ENCODE measurements at places on chromosomes 12 and 14. TPM values are rescaled to one million over a fixed set of nuclear protein-coding genes. Genes with fewer than 3 reads are reported as not detected.

DNA sequence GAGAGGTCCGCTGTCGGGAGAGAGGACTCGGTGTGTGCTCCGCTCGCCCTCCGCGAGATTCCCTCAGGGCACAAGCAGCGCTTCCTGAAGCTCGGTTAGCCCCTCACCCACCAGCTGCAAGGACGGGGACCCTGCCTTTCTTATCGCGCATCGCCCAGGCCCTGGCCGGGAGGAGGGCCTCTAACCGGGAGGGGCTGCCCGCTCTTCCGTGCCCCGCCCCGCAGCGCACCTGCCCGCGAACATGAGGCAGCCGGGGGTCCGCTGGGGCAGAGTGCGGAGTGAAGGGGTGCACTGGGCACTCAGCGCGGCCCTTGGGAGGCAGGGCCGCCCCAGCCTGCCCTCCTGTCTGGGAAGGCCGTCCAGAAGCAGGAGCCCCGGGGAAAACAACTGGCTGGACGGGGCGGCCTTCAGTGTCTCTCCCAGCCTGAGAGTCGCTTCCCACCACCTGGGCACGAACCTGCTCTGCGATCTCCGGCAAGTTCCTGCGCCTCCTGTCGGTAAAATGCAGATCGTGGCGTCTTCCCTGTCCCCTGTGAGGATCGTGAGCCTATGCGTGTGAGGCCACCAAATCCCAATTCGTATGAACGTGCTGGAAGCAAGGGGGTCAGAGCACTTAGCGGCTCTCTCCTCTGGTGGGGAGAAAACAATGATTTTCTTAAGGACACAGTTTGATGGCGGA, 28.0 kb upstream of the ADIPOR2 start:
- H3K27ac ChIP-seq, result peak overlapping the region; percentile 89

DNA sequence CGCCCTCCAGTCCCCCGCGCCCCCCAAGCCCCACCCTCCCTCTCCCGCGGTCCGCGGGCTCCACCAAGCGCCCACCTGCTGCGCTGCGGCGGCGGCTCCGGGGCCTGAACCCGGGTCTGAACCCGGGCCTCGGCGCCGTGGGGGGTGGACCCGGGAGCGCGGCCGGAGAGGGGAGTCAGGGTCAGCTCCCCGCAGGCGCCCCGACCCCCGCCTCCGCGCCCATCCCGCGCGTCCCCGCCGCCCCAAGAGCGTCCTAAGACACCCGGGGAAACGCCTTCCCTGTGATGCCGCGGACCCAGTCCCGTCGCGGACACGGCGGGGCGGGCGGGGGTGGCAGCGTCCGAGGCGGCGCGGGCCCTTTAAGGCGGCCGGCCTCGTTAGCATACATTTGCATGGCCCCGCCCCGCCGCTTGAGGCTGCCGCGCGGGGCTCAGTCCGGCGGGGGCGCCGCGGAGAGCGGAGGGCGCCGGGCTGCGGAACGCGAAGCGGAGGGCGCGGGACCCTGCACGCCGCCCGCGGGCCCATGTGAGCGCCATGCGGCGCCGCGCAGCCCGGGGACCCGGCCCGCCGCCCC, at the start of gene MMP17:
Gene MMP17, plus strand, starts transcription at position 433 of the 574 bp plus-strand sequence. Its CDS starts 102 bp downstream, at position 535.
- no peak within 1 kb of the TSS for H3K27ac ChIP-seq
- no peaks in the 10 kb centered on the region for H3K36me3 ChIP-seq
- H3K4me3 ChIP-seq, result peak within 1 kb of the TSS; percentile 38
- no peak for DNase-seq
- H3K27me3 ChIP-seq, result peaks cover 45% of the 10 kb centered on the region

GRCh38 chr12:108612788-108613282, 15.0 kb upstream of the TMEM119 start:
- DNase-seq, result no peak
- H3K4me3 ChIP-seq, result no peak overlapping the region
- H3K27me3 ChIP-seq, result no peaks in the 10 kb centered on the region

GRCh38 chr14:56899829-56900228, 89.5 kb upstream of the OTX2 start:
- no peaks in the 10 kb centered on the region for H3K36me3 ChIP-seq
- H3K4me3 ChIP-seq, result no peak overlapping the region
- H3K27me3 ChIP-seq, result no peaks in the 10 kb centered on the region
- no peak overlapping the region for H3K27ac ChIP-seq
- no peak for DNase-seq
- no peaks in the 10 kb centered on the region for H3K4me1 ChIP-seq

GRCh38 chr12:2117541-2117940, 64.8 kb downstream of the CACNA1C start:
- no peak overlapping the region for H3K4me3 ChIP-seq
- no peak for DNase-seq
- H3K4me1 ChIP-seq, result no peaks in the 10 kb centered on the region
- no peak overlapping the region for H3K27ac ChIP-seq

DNA sequence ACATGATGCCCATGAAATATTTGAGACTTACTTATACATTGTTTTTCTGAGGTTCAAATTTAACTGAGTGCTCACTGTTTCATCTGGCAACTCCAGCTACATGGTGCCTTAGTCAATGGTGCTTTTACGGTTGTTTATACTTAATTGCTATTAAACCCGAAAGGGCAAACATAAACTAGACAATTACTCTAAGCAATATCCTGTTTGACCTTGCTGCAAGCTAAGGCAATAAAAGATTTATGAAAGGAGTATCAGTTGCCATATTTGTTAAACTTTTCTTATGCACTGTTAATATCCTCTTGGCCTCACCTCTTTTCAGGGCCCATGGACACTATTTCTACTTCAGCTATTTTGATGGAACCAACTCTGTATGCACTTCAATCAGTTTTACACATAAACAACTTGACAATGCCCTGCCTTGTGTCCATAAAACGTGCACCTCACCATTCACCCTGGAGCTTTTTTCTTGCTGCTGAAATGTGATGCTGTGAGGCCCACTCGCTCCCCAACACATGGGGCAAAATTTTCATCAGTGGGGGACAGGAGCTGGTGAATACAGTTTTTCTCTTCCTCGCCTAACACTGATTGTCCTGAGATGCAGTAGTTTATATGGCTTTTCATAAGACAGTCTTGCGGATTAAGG, 64.1 kb upstream of the HIF1A start:
- H3K4me1 ChIP-seq, result no peaks in the 10 kb centered on the region
- H3K36me3 ChIP-seq, result no peaks in the 10 kb centered on the region
- no peaks in the 10 kb centered on the region for H3K27me3 ChIP-seq

GRCh38 chr12:22117563-22118237, 71.7 kb downstream of the CMAS start:
- no peak overlapping the region for H3K4me3 ChIP-seq
- no peak for DNase-seq
- H3K27me3 ChIP-seq, result no peaks in the 10 kb centered on the region
- no peaks in the 10 kb centered on the region for H3K4me1 ChIP-seq
- H3K36me3 ChIP-seq, result no peaks in the 10 kb centered on the region

- no peaks in the 10 kb centered on the region for H3K4me1 ChIP-seq
- no peak overlapping the region for H3K4me3 ChIP-seq
- H3K27me3 ChIP-seq, result no peaks in the 10 kb centered on the region
- no peak overlapping the region for H3K27ac ChIP-seq
- DNase-seq, result no peak
These were observed 371.1 kb downstream of the DPF3 start for GRCh38 chr14:72522847-72523246.

DNA sequence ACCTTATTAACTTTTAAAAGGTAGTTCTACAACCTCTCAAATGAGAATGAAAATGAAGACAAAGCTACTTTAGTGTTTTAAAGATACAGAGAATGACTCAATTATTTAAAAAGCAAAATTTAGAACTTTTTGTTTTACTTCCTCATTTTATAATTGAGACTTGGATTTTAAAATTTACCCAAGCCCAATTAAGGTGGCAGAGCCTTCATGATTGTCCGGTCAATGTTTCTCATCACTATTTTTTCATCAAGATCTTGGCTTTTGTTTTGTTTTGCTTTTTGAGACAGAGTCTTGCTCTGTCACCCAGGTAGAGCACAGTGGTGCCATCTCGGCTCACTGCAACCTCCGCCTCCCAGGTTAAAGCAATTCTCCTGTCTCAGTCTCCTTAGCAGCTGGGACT, 32.7 kb downstream of the PPP4R3A start:
- peaks cover 23% of the 10 kb centered on the region for H3K36me3 ChIP-seq
- DNase-seq, result no peak
- H3K27me3 ChIP-seq, result no peaks in the 10 kb centered on the region
- no peaks in the 10 kb centered on the region for H3K4me1 ChIP-seq

GRCh38 chr12:118841588-118841987, 139.8 kb upstream of the SRRM4 start:
- H3K4me3 ChIP-seq, result no peak overlapping the region
- H3K27me3 ChIP-seq, result no peaks in the 10 kb centered on the region
- H3K4me1 ChIP-seq, result no peaks in the 10 kb centered on the region
- DNase-seq, result no peak

DNA sequence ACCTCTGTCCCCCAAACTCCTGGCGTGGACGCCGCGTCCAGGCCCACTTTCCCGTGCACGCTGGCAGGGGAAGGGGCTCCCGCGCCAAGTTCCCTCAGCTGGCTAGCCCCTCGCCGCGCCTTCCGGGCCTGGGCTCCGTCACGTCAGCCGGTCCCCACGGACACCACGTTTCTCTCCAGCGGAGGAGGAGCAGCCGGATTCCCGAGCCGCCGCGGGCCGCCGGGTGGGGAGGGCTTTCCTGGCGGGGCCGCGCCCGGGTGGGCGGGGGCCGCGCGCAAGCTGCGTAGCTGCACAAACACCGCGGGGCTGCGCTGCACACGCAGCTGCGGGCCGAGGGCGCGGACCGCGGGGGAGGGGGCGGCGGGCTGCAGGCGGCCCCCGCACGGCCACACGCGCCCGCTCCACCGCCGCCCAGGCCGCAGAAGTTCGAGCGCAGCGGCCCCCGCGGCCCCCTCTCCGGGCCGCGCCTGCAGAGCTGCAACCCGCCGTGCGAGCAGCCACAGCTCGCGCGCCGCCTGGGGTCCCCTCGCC, 45.1 kb upstream of the PNMA1 start:
- no peaks in the 10 kb centered on the region for H3K27me3 ChIP-seq
- H3K4me1 ChIP-seq, result peaks cover 59% of the 10 kb centered on the region
- peak overlapping the region; percentile 99 for H3K27ac ChIP-seq
- peak overlapping the region; percentile 85 for H3K4me3 ChIP-seq
- H3K36me3 ChIP-seq, result peaks cover 33% of the 10 kb centered on the region

DNA sequence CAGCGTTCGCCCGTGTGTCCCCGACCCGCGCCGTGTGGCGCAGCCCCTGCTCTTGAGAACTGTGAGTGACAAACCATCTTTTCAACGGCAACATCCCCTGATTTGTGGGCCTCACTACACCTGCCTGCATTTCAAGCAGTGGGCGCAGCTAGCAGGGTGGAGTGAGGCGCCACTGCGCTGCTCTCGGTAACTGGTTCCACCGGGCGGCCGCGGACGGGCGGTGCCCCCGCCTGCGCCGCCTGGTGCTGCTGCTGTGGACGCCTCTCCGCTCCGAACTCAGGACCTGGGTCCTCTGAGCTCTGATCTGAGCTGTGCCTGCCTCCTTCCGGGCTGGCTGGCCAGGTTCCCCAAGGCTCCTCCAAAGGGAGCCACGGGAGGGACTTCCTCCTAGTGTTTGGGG, 5.9 kb upstream of the DEGS2 start:
- H3K27ac ChIP-seq, result no peak overlapping the region
- no peaks in the 10 kb centered on the region for H3K36me3 ChIP-seq
- peaks cover 5% of the 10 kb centered on the region for H3K4me1 ChIP-seq
- peaks cover 25% of the 10 kb centered on the region for H3K27me3 ChIP-seq
- DNase-seq, result peak; percentile 68
- no peak overlapping the region for H3K4me3 ChIP-seq

GRCh38 chr12:107478881-107479280, 206.7 kb upstream of the PWP1 start:
- no peak overlapping the region for H3K4me3 ChIP-seq
- H3K27me3 ChIP-seq, result no peaks in the 10 kb centered on the region
- DNase-seq, result no peak
- no peak overlapping the region for H3K27ac ChIP-seq
- H3K4me1 ChIP-seq, result no peaks in the 10 kb centered on the region

DNA sequence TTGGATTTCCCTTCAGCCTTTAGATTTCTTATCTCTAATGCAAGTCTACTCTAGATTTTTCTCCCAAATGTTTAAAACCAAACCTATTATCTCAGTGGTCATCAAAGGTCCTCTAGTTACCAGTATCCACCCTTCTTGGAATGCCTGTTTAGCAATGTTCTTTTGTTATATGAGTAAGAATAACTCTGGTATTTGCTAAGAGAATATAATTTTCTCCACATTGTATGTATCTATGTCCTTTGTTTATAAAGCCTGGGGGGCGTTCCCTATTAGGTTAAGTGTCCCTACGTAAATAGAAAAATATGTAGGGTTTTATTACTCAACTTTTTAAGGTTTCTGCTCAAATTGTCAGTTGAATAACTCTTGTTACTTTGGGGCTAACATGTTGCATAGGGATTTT, 27.3 kb downstream of the PPM1A start:
- H3K27ac ChIP-seq, result no peak overlapping the region
- H3K4me1 ChIP-seq, result peaks cover 21% of the 10 kb centered on the region
- DNase-seq, result no peak
- no peak overlapping the region for H3K4me3 ChIP-seq
- no peaks in the 10 kb centered on the region for H3K36me3 ChIP-seq
- no peaks in the 10 kb centered on the region for H3K27me3 ChIP-seq

- H3K27ac ChIP-seq, result no peak overlapping the region
- H3K27me3 ChIP-seq, result no peaks in the 10 kb centered on the region
These were observed 24.4 kb downstream of the FBXW8 start for GRCh38 chr12:116934908-116935705.

GRCh38 chr12:51890511-51891171, 2.7 kb downstream of the ANKRD33 start:
- H3K36me3 ChIP-seq, result no peaks in the 10 kb centered on the region
- peaks cover 8% of the 10 kb centered on the region for H3K4me1 ChIP-seq
- no peak for DNase-seq
- no peak overlapping the region for H3K4me3 ChIP-seq
- no peak overlapping the region for H3K27ac ChIP-seq

GRCh38 chr12:93673084-93673483, 4.1 kb upstream of the CRADD start:
- H3K4me1 ChIP-seq, result no peaks in the 10 kb centered on the region
- no peak for DNase-seq
- H3K4me3 ChIP-seq, result no peak overlapping the region
- no peaks in the 10 kb centered on the region for H3K36me3 ChIP-seq
- H3K27me3 ChIP-seq, result no peaks in the 10 kb centered on the region

GRCh38 chr12:9256341-9256740, 48.1 kb upstream of the PZP start:
- H3K4me1 ChIP-seq, result no peaks in the 10 kb centered on the region
- no peaks in the 10 kb centered on the region for H3K36me3 ChIP-seq
- H3K4me3 ChIP-seq, result no peak overlapping the region
- no peak overlapping the region for H3K27ac ChIP-seq
- DNase-seq, result no peak

GRCh38 chr12:104570174-104570907, 113.6 kb downstream of the CHST11 start:
- H3K4me1 ChIP-seq, result no peaks in the 10 kb centered on the region
- no peak overlapping the region for H3K27ac ChIP-seq

GRCh38 chr14:21702316-21702715, 28.7 kb upstream of the OR4E1 start:
- no peaks in the 10 kb centered on the region for H3K36me3 ChIP-seq
- no peaks in the 10 kb centered on the region for H3K4me1 ChIP-seq
- DNase-seq, result no peak
- H3K4me3 ChIP-seq, result no peak overlapping the region
- H3K27me3 ChIP-seq, result no peaks in the 10 kb centered on the region

The YY1 gene
- 80.2 TPM for polyA plus RNA-seq

The NFATC4 gene
- polyA plus RNA-seq, result 32.3 TPM

The REM2 gene
- polyA plus RNA-seq, result 0.45 TPM

The TAS2R20 gene
- not detected for polyA plus RNA-seq

The EEA1 gene
- 3.4 TPM for polyA plus RNA-seq
